ENCODE measurements at places on chromosomes 7 and 10.

- DNase-seq, result no peak
These were observed 30.5 kb upstream of the MAP3K8 start for GRCh38 chr10:30403494-30403893.

GRCh38 chr10:70368774-70369482, 13.5 kb downstream of the LRRC20 start:
- no peak for DNase-seq

DNA sequence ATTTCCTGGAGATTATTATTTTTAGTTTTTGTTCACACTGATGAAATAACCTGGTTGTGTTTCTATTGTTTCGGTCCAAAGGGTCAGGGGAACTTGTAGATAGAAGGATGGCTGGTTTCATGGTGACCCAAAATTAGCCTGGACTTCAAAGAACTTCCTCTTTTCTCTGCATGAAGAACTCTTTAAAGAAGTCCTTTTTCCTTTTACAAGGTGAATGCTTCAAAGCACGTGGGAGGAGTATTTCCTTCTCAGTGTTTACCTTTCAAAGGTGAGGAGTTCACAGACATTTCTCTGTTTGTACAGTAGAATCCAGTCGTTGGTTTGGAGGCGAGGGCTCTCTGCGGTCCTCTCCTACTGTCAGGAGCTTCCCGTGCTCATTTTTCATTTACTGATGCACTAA, 561.7 kb downstream of the GATA3 start:
- DNase-seq, result no peak

GRCh38 chr7:100867776-100868485, 744 bp downstream of the TRIP6 start:
- no peak for DNase-seq

DNA sequence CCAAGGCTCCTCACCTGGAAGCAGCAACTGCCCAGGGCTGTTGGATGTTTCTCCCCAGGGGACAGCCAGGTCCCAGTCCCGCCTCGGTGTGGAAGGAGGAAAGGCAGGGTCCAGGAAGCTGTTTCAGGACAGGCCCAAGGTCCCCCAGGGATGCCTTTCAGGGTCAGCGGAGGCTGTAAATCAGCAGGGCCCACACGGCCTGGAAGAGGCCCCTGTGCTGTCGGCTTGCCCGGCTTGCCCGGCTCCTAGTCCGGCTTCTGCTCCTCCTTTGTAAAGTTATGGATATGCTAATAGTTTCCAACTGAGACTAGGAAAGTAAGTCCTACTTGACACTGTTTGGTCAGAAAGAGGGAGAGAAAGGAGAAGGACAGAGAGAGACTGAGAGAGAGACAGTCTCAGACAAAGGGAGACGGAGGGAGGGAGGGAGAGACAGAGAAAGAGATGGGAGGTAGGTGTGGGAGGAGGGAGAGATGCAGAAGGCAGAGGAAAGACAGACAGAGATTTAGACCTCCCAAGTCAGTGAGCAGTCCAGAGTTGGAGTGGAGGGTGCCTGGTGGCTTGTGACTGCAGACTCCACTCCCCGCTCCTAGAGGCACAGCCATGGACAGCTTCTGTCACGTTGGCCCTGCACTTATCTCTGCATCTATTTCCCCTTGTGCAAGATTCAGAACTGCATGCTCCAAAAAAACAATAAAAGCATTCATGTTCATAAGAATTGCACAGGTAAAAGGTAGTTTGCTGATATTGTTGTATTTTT, 10.5 kb downstream of the IKZF1 start:
- DNase-seq, result no peak

- no peak for DNase-seq
These were observed 564.3 kb downstream of the GATA3 start for GRCh38 chr10:8618834-8619233.

GRCh38 chr7:35267411-35267810, 13.5 kb upstream of the TBX20 start:
- no peak for DNase-seq

DNA sequence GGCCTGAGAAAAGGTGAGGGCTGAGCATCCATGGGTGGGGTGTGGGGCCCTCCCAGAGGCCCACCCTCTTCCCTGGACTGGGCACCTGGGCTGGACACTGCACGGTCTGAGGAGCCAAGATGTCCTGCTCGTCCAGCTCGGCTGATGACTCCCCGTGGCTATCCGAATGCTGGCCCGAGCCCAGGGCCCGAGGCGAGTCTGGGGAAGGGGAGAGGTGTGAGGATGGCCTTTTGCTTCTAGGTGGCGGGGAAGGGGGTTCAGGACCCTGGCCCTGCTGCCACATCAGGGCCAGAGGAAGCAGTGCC, 7.1 kb downstream of the NACAD start:
- no peak for DNase-seq

- no peak for DNase-seq
These were observed 730.5 kb downstream of the ZWINT start for GRCh38 chr10:55630491-55631056.

- DNase-seq, result no peak
These were observed 233.3 kb downstream of the LRRN3 start for GRCh38 chr7:111324228-111324627.

- DNase-seq, result no peak
These were observed 224.3 kb upstream of the IGFBP3 start for GRCh38 chr7:46145412-46145811.

DNA sequence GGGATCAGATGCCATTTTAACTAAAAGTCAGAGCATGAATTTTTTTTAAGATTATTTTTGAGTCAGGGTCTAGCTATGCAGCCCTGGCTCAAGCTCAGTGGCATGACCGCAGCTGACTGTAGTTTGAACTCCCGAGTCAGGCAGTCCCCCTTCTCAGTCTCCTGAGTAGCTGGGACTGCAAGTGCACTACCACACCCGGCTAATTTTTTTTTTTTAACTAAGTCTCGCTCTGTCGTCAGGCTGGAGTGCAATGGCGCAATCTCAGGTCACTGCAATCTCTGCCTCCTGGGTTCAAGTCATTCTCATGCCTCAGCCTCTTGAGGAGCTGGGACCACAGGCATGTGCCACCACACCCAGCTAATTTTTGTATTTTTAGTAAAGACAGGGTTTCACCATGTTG, 7.8 kb downstream of the TAS2R41 start:
- DNase-seq, result no peak

GRCh38 chr7:100612730-100613390, 520 bp downstream of the MOSPD3 start:
- DNase-seq, result no peak

DNA sequence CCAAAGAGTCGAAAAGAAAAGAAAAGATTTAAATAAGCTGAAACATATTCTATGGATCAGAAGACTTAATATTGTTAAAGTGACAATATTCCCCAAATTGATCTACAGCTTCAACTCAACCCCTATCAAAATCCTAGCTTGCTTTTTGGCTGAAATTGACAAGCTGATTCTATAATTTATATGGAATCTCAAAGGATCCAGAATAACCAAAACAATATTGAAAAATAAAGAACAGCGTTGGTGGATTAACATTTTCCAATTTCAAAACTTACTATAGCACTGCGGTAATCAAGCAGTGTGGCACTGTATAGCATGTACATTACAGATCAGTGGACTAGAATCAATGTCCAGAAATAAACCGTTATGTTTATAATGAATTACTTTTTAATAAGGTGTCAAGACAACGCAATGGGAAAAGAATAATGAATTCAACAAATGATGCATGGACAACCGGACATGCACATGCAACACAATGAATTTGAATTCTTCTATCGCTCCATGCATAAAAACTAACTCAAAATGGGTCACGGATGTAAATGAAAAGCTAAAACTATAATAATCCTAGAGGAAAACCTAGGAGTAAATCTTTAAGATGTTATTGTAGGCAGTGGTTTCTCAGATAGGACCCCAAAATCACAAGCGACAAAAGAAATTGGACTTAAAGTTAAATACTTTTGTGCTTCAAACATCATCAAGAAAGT, 1.6 kb upstream of the ALOX5 start:
- DNase-seq, result no peak

Measured in hematopoietic multipotent progenitor cell treated with erythropoietin and hydrocortisone succinate and interleukin-3 and kit ligand, for 17 days (in vitro differentiated cells).